ENCODE measurements at places on chromosomes 5 and 9.

- no peak for DNase-seq
These were observed 57.9 kb downstream of the DOCK8 start for GRCh38 chr9:272251-273213.

DNA sequence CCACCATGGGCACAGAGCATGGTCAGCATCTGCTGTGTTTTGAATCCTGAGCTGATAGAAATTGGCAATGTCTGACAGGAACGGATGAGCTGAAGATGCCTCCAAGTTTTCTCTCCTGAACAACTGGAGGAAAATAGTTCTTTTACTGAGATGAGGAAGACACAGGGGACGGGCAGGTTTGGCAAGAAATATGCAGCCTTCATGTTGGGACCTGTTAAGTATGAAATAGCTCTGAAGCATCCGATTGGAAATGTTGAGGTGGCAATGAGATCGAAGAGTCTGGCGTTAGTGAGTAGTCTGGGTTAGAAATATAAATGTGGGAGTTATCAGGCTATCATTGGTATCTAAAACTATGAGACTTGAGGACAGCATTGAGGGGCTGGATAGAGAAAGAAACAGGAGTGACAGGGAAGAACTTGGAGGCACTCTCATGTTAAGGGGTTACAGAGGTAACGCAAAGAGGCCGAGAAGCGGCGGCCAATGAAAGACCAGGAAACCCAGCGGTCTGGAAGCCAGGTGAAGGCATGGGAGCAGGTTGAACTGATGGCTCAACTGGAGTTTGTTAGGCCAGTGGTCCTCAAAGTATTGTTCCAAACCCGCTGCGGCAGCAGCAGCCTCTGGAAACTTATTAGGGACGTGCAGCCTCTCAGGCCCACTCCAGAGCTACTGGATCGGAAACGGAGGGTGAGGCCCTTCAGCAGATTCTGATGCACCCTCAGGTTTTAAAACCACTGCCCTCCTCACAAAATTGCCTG lies 1.0 kb upstream of the MAMDC2 start:
- no peak for DNase-seq

DNA sequence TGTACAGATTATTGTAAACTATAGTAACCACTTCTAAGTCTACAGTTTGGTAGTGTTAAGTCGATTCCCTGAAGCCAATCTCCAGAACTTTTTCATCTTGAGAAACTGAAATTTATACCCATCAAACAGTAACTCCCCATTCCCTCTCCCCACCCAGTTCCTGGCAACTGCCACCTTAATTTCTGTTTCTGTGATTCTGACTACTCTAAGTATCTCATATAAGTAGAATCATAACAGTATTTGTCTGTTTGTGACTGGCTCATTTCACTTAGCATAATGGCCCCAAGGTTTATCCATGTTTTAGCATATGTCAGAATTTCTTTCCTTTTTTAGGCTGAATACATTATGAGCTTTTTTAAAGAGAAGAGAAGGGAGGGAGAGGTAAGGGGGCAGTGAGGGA lies 61.4 kb downstream of the SPOCK1 start:
- DNase-seq = no peak

DNA sequence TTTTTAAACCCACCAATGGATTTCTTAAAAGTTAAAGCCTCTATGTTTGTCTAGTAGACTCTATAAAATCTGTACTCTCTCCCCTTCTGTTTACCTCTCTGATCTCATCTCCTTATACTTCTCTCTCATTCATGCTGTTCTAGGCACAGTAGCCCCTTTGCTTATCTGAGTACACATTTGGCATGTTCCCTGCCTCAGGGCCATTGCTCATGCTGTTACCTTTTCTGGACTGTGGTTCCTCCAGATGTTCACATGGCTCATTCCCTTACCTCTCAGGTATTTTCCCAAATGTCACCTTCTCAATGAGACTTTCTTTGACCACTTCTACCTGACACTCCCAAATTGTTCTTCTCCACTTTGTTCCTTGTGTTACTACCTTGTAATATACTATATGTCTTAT lies 176.1 kb downstream of the CWC27 start:
- DNase-seq = no peak

DNA sequence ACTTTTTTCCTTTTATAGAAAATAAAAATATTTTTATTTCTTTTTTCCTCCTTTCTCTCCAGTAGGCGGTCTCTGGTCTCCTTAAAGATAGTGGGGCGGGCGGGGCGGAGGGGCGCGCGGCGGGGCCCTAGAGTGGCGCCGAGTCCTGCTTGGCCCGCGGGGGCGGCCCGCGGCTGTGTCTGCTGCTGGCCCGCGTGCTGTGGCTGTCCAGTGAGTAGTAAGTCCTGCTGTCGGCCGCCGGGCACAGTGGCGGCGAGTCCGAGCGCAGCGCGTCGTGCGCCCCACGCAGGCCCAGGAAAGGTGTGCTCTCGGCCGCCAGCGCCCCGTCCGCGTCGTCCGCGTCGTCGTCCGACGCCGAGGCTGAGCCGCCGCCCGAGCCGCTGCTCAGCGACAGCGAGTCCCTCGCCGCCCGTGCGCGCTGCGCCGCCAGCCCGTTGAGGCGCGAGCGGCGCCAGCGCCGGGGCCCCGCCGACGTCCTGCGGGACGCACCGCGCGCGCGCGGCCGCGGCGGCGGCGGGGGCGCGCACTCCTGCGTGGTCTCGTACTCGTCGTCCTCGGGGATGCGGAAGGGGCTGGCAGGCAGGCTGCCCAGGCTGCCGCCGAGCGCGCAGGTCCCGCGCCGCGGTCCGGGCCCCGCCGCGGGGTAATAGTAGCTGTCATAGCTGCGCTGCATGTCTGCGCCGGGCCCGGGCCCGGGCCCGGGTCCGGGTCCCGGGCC lies 52.3 kb downstream of the PSD2 start:
- DNase-seq = peak; percentile 88

DNA sequence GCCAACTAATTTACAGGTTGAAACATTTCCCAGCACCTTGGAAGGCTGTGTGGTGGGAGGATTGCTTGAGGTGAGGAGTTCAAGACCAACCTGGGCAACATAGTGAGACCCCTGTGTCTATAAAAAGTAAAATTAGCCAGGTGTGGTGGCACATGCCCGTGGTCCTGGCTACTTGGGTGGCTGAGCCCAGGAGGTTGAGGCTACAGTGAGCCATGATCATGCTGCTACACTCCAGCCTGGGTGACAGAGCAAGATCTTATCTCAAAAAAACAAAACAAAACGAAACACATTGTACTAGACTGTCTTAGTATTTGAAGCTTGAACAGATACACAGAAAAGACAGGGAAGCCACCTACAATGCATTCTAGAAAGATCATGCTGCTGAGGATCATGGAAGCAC lies 2.8 kb upstream of the HSDL2 start:
- no peak for DNase-seq

DNA sequence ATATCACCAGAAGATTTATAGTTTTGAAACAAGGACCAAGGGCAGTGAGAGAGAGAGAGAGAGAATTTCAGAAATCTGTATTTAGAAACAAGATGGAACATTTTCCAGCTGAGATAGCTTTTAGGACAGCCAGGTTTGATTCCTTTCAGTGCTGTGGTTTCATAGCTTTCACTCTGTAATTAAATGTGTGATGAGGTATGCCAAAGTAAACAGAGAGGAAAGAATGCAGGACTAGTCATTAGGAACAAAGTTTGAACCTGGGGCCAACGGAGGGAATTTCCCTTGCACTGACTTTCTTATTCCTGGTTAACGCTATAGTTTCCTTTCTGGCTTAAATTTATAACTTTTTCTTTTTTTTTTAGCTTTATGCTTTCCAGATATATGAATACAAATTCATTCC lies 10.0 kb upstream of the CCL28 start:
- DNase-seq = no peak

DNA sequence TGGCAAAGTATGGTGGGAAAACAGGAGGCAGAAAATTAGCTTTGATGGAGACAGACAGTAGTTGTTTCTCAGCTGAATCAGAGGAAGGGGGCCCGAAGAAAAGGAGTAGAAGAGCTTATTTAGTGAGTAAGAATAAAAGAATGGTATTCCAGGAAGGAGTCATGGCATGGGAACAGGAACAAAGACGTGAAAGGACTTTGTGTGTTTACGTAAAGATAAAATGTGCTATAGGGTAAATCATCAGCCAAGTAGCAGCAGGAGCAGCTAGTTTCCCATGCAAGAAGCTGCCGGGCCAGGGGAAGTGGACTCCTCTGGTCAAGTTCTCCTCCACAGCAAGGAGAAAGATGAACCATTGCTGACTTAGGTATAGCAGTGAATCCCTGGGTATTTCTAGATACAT lies 454.5 kb downstream of the HINT1 start:
- no peak for DNase-seq

DNA sequence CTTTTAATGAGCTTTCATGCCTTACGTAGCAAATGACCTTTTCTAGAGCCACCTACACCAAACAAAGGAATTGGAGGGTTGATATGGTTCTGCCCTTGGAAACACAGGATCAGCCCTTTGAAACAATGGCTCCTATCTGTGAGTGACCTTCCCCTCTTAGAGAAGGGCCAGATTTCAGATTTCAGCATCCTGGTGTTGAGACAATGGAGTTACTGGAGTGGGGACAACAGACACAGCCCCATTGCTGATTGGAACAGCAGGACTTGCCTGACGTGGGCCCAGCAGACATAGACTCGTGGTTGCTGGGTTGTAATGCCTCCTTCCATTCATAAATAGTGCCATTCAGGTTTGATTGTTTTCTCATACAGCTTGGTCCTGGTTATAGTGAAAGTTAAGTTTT lies 96.0 kb downstream of the GALNT10 start:
- no peak for DNase-seq

DNA sequence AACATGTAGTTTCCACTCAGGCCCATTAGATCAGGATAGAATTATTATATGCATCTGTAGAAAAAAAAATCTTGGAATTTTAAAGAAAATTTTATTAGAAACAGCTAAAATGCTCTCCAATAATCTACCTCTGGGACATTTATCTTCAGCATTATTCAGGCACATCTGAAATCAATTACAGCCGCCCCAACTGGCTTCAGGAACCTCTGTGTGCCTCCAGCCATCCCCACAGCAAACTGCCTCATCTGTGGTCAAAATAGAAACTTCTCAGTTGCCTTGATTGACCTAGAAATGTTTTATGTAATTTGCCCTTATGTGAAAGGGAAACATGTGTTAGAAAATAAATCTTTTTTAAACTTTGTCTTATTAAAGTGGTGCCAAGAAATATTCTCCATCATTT lies 120.1 kb upstream of the LPAR1 start:
- no peak for DNase-seq

GRCh38 chr9:130933114-130934046 lies 5.7 kb downstream of the FIBCD1 start:
- no peak for DNase-seq

GRCh38 chr5:41447650-41448510 lies 62.5 kb downstream of the PLCXD3 start:
- peak; percentile 44 for DNase-seq

DNA sequence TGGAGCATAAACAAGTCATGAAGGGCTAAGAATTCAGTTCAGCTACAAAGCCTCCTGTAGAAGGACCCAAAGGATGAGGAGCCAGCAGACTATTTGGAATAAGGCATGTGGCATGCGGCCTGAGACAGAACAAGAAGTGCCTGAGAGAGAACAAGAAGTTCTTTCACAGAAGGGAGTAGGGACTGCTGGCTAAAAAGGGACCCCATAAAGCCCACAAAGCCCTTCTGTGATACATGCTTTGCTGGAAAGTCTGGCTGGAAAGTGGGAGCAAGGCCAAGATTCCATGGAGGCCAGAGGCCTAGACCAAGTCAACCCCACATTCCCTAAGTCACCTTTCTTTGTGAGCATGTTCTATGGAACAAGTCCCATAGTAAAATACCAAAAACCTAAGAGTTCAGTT lies 35.9 kb upstream of the UBAP2 start:
- peak; percentile 65 for DNase-seq

GRCh38 chr5:79687889-79688288 lies 1.7 kb upstream of the CMYA5 start:
- DNase-seq = no peak

- no peak for DNase-seq
These were observed 27.6 kb downstream of the GLRA1 start for GRCh38 chr5:151897020-151897552.

DNA sequence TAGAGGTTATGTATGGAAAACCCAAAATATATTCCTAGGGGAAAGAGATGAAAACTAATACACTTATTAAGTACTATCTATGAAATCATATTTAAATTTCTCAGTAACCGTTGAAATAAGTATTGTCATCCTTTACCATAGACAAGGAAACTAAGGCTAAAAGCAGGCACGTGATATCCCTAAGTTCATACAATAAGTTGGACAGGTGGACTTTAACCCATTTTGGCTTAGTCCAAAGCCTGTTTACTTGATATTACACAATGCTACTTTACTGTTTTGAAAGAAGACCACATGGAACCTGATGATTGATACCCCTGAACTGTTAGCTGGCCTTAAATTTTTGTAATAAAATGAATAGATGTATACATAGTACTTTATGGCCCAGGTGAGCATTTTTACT lies 3.5 kb downstream of the NFX1 start:
- no peak for DNase-seq

DNA sequence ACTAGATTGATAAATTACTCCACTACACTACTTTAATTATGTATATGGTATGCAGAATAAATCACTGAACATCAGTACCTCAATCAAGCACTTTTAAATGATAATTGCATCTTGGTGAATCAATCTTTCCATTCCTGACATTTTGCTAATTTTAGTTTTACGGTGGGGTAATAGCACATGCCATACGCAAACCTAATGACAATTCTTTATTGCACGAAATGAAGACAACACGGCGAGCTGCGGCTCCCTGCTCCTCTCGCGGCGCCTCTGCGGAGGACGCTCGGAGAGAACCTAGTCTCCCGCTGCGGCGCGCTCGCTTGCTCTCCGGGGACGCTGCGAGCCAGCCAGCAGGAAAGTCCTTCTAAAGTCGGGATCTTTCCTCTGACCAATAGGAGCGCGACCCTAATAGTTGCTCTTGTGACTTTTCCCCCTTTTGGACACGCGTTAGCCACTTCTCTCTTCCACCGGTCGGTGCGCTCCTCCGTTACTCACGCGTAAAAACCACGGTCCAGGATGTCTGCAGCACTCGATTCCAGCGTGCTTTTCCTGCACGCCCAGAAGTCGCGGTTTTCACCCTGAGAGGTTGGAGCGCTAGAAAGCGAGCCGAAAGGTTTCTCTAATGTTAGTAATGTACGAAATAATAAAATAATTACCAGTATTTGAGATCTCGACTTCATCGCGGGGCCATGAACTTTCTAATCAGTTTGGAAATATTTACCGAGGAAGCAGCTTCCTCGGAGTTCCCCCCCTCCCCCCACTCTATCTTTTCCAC lies 1.0 kb upstream of the MEF2C start:
- DNase-seq = peak; percentile 72

DNA sequence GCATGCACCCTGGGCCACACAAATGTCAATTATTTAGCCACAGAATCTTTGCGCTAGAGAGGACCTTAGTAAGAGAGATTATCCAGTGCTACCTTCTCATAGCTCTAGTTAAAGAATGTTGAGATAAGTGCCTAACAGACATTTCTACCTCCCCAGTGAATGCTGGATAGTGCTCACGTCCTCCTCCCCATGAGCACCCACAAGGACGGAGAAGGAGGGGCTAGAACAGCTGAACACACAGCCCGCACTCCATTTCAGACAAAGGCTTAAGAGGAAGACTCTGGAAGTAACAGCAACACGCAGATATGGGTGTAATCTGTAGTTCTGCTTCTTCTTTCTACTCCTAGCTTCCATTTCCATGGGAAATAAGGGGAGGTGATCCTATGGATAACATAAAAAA lies 120.5 kb downstream of the FEM1C start:
- DNase-seq = no peak
